ENCODE measurements at places on chromosomes 11 and 22.
A peak's percentile ranks its signal among the peaks of the same experiment; 100 is the strongest.

DNA sequence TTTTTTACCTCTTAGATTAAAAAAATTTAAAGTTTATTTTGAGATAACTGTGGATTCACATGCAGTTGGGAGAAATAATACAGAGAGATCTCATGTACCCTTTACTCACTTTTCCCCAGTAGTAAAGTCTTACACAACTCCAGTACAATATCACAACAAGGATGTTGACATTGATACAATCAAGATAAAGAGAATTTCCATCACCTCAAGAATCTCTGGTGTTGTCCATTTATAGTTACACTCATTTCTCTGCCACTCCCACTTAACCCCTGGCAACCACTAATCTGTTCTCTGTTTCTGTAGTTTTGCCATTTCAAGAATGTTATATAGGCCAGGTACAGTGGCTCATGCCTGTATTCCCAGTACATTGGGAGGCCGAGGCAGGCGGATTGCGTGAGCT is 10.5 kb upstream of the ZBED5 start:
- DNase-seq = no peak

- no peak for DNase-seq
These were observed 268.6 kb downstream of the TBC1D22A start for GRCh38 chr22:47030881-47031627.

GRCh38 chr22:30607939-30608338 is 965 bp downstream of the TCN2 start:
- DNase-seq = no peak

GRCh38 chr11:105609832-105610781 is at the start of gene GRIA4:
GRIA4 (plus strand) TSS chr11:105610073; CDS start chr11:105610998, 925 bp downstream.
- peak; percentile 24 for DNase-seq

DNA sequence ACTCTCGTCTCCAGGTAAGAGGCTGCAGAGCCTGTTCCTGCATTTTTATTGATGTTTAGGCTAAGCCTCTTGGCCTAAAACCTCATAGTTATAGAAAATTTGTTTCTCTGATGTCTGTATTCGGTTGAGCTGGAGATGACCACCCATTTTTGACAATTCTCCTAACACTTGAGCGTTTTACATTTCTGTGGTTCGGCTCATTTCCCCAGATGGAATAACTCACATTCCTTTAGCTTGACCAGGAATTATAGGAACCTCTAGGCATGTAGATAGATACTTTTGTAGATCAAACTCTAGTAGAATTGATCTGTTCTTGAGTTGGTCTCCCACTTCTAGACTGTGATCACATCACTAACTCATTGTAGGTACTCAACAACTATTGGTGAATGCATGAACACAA is 172.6 kb upstream of the CADM1 start:
- DNase-seq = no peak

DNA sequence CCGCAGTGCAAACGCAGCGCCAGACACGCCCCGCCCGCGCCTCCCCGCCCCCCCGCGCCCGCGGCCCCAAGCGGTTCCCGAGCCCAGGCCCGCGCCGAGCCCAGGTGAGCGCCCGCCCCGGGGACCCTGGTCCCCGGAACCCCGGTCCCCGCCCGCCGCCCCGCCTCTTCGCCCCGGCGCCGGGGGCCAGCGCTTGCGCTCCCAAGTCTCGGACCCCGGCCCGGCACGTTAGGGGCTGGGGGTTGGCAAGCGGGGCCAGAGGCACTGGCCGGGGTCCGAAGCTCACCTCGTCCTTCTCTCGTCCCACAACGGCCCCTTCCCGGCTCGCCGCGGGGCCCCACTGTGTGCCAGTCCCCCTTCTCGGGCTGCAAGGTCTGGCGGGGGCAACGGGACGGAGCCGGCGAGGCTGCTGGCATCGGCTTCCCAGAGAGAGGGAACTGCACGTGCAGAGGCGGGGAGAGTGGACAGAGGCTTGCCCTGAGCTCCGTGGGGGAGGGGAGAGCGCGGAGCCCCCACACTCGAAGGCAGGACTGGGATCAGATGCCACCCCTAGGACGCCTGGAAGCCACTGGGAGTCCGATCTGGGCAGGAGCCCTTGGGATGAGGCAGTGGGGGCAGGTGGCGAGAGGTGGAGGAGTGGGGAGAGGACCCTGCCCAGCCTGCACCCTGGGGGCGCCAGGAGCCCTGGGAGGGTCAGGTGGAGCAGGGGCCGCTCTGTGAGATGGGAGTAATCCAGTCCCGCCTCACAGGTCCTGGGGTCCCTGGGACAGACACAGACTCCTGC is 1.8 kb upstream of the AIFM3 start:
- no peak for DNase-seq

- DNase-seq = no peak
These were observed 113.0 kb upstream of the CLMP start for GRCh38 chr11:123308077-123308476.

DNA sequence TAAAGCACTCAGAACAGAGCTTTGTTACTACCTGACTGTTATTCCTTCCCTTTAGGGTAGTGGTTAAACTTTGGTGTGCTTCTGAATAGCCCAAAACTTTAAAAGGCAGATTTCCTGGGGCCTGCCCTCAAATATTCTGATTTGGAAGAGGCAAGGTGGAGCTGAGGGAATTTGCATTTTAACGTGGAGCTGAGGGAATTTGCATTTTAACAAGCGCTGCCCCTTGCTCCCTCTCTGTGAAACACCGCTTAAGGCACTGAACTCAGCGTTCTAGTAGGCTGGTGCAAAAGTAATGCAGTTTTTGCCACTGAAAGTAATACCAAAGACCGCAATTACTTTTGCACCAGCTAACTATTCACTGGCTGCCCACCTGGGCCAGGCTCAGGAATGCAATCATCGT is 35.0 kb downstream of the TPST2 start:
- no peak for DNase-seq

DNA sequence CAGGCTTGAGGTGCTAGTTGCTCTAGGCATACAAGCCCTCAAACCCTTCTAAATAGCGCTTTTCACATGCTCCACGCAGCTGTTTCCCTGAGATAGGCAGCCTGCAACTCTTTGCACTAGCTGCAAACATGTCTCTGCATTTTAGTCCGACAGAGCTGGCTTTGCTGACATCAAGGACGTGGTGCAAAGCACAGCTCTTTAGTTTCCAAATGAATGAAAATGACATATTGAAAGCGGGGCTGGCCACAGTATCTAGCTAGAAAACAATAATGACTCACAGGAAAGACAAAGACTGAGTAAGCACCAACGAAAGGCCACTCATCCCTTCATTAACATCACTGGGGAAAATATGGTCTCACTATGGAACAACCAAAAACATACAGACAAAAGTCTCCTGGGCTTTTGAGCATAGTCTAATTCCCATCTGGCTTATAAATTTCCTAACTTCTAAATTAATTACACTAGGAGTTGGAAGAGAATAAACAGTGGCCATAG is 15.3 kb upstream of the ZC3H12C start:
- peak; percentile 89 for DNase-seq

DNA sequence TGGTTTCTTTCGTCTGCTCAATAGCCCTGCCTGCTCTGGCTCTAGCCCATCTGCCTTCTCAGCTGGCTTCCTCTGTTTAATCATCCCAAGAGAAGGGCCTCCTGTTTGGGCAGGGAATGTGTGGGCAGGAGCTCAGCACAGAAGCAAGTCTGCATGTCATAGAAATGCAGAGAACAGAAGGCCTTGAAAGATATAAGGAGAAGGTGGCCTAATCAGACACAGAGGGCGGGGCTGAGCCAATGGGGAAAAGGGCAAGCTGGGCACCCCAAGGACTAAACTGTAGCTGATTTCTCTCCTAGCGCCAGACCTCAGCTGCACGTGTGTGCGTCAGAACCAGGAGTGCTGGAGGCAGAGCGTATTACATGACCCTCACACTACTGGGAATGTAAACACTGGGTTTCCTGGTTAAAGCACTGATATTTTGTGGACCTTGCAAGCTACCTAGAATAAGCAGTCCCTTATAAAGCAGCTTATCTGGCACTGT is 7.6 kb upstream of the CCKBR start:
- no peak for DNase-seq

GRCh38 chr11:134498326-134499139 is 86.5 kb upstream of the B3GAT1 start:
- no peak for DNase-seq

- no peak for DNase-seq
These were observed 18.1 kb downstream of the MADD start for GRCh38 chr11:47288066-47288465.

GRCh38 chr11:90373971-90374370 is 151.1 kb upstream of the CHORDC1 start:
- no peak for DNase-seq

DNA sequence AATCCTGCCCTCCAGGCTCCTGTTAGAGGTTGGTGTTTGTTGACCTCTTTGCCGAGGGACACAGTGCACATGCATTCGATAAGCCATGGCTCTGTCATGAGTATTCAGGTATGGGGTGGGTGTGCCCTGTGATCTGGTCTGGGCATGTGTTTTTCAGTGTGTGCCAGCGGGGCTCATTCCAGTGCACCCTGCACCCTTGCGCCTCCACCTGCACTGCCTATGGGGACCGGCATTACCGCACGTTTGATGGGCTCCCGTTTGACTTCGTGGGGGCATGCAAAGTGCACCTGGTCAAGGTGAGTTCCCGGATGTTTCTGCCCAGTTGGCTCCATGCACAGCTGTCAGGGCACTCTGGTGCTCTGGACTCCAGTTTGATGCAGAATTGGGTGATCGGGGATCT is 44.2 kb downstream of the OTOG start:
- no peak for DNase-seq

DNA sequence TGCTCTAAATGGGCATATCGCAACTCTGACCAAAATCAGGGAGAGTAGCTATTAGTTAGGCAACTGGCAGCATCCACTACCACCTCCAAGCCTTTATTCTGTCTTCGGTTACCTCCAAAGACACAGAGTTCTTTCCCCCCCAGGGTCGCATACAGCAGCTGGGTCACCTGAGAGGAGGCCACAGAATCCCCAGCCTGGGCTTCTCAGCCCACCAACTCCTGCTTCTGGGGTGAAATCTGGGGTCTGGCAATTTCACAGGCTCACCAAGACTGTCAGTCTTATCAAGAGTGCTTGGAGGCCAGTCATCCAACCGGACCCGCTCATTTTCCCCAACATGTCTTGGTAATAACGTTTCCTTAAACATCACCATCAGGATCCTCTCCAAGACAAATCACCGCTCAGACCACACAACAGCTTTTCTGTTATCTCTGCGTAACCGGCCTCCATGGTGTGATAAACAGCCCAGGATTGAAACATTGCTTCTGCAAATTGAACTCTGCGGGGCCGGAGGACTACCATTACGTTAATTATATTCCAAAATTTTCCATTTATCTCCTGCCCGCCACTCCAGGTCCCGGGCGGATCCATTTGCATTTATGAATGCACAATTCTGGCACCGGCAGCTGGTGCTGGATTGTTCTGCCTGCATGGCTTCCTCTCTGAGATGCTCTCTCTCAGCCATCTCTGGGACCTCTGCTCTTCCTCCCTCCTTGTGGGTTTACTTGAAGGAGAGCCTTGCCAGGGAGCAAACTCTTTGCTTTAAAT is 35.6 kb downstream of the RTL6 start:
- DNase-seq = no peak

- DNase-seq = no peak
These were observed 17.6 kb upstream of the NCR3LG1 start for GRCh38 chr11:17333799-17334586.

GRCh38 chr11:126466236-126467045 is 111.0 kb downstream of the ST3GAL4 start:
- DNase-seq = no peak

GRCh38 chr22:21796863-21797262 is 61.3 kb upstream of the YPEL1 start:
- peak; percentile 10 for DNase-seq

- no peak for DNase-seq
These were observed 28.0 kb downstream of the FADS2 start for GRCh38 chr11:61855939-61856680.

GRCh38 chr11:20056109-20056949 is 103.9 kb downstream of the DBX1 start:
- peak; percentile 90 for DNase-seq

- DNase-seq = no peak
These were observed 65.4 kb downstream of the ZC3H12C start for GRCh38 chr11:110158317-110159200.

- DNase-seq = no peak
These were observed 88.1 kb upstream of the IGLL5 start for GRCh38 chr22:22799561-22799960.

DNA sequence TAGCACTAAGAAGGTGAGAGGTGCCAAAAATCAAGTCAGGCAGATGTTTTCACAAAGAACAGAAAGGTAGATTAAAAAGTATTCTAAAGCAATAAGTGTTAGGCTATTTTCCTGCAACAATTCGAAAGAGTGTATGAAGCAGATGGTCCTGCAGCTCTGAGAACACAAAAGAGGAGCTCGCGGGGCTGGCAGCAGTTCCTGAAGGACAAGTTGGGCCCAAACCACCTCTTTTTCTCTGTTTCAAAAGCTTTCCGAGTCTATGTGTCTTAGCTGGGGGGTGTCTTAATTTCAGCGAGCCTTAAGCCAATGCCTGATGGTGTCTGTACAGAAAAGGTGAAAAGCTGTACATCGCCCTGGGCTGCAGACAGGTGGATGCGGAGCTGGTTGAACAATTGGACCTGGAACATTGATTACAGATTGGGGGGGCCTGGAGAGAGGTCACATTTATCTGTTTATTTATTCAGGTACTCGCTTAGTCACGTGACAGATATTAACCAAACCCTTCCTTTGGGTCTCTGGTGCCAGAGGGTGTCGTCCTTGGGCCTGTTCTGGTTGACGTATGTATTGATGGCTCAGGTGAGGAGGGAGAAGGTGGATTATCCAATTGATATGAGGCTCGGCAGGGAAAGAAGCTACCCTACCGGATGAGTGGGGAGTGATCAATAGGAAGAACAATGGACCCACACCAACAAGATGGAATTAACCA is 24.7 kb downstream of the GRIK4 start:
- DNase-seq = no peak

GRCh38 chr22:19689408-19689807 is 24.9 kb upstream of the SEPTIN5 start:
- no peak for DNase-seq

DNA sequence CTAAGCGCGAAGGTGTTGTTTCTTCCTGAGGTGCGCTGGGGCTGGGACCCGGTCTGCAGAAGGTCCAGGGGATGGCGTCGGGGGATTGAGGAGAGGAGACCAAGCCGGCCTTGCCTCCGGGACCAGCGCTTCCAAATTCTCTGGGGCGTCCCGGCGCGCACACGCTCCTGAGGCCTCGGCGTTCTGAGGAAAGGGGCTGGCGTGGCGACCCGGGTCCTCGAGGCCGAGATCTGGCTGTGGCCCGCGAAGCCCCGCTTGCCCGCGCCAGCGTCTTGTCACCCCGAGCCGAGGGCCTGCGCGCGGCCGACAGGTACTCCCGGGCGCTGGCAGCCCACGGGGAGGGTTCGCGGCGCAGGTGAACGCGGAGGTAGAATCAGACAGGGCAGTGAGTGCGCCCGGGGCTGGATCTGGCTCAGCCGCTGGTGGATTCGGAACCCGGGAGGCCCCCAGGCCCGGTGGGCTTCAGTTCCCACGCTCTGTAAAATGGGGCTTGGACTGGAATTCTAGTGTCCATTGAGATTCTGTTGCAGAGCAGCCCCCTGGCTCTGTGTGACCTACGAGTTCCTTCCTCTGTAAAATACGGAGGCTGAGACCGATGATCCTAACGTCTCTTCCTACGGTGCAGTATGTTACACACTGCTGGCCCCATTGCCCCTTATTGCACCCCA is 14.7 kb downstream of the SSH3 start:
- DNase-seq = peak; percentile 42
